Psoas muscle (tissue), 8 donors: ENCODE measurements at places on chromosomes 6 and 20.

DNA sequence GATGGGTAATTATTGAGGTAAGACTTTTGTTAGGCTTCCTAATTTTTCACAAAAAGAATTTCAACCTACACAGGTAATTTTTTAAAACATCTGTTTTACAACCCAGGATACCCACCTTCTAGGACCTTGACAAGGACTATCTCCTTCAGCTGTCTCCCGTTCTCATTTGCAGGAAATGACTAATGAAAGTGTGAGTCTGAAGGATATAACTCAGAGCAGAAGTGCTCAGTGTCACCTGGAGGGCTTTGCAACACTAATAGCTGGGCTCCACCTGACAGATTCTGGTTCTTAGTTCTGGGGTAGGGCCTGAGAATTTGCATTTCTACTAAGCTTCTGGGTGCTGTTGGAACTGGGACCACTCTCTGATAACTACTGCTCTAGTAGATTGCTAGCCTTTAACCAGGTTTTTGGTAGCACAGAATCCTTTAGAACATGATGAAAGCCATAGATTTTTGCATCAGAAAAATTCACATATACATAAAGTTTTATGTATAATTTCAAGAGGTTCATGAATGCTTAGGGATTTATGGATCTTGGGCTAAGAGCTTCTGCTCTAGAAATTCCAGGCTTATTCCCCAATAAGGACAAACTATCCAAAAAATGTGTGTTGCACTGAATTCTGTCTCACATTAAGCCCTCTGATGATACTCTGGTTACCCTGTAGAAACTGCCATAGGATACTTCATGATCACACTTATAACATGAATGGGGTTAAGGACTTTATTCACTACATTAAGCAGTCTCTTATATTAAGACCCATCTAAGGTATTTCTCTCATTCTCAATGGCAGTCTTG, 30.3 kb downstream of the AK9 start:
- DNase-seq: no peak

- DNase-seq: no peak
Measured at GRCh38 chr6:113763311-113763766, 93.8 kb upstream of the MARCKS start.

- DNase-seq: no peak
Measured at GRCh38 chr6:44066394-44067172, 60.7 kb downstream of the MRPL14 start.

DNA sequence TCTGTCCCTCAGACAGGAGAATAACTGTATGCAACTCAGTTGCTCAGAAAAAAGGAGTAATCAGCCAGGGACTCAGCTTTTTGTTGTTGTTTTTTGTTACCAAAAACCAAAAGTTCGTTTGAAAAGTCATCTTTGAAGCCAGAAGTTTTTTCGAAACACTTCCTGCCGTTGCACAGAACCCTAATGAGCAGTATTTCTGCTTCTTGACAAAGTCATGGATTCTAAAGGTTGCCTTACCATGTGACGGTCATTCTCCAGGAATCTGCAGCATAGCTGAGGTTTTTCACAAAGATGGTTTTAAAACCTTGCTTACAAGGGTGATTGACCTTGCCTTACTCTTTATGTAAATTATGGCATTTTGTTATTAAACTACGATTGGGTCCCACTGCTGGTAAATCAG, 1.9 kb downstream of the RAB32 start:
- no peak for DNase-seq

GRCh38 chr20:53020834-53021233, 48.7 kb downstream of the TSHZ2 start:
- no peak for DNase-seq
